Heart right ventricle (tissue), 16 donors: ENCODE measurements at places on chromosomes 13 and 19. TPM values are rescaled to one million over a fixed set of nuclear protein-coding genes. Genes with fewer than 3 reads are reported as not detected.

F2RL3 gene
- 0.28 TPM for total RNA-seq

GARRE1 gene
- total RNA-seq: 22.9 TPM

SLC25A41 gene
- total RNA-seq: 0.32 TPM

SUGT1 gene
- 54.7 TPM for total RNA-seq

LMTK3 gene
- 1.2 TPM for total RNA-seq

IGFL1 gene
- not detected for total RNA-seq

PRX gene
- 3.1 TPM for total RNA-seq

DNA sequence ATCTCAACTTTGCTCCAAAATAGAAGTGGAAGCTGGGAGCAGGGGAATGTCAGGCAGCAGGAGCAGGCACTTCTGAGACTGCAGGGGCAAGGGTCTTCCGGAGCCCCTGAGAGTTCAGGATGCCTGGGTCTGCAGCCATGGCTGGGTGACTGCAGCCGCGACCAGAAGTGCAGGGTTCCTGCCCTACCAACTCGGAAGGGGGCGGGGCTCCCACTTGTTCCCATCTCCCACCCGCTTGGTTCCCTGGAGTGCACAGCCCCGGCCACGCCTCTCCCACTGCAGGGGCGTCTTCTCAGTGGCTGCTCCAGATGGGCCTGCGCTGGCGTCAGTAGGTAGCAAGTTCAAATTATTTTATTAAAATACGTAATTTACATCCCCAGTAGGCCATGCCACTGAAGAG is 1631.7 kb downstream of the OLFM4 start:
- H3K36me3 ChIP-seq: no peaks in the 10 kb centered on the region
- no peaks in the 10 kb centered on the region for H3K27me3 ChIP-seq
- no peak overlapping the region for H3K4me3 ChIP-seq
- H3K4me1 ChIP-seq: no peaks in the 10 kb centered on the region
- no peak for DNase-seq

- peaks cover 4% of the 10 kb centered on the region for H3K27me3 ChIP-seq
- H3K36me3 ChIP-seq: no peaks in the 10 kb centered on the region
- H3K27ac ChIP-seq: no peak overlapping the region
- DNase-seq: peak; percentile 72
- H3K4me3 ChIP-seq: no peak overlapping the region
- H3K4me1 ChIP-seq: no peaks in the 10 kb centered on the region
These were observed 31.6 kb downstream of the SYT3 start for GRCh38 chr19:50607874-50608785.

DNA sequence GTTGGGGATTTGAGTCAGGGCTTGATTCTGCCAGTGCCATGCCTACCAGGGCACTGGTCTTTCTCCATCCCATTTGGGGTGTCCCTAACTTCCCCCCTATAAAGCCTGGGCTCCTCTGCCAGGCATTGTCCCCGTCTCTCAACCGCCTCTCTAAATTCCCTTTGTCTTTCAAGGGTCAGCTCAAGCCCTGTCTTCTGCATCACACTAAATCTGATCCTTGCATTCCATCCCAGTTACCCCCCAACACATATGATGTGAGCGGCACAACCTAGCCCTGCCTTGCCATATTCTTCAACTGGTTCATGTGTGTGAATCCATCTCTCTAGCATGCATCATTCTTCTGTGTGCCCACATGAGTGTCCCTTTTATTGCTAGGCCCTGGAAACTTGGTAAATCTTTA is 480.9 kb downstream of the ZNF536 start:
- no peak for DNase-seq
- H3K27ac ChIP-seq: no peak overlapping the region
- no peaks in the 10 kb centered on the region for H3K27me3 ChIP-seq
- no peak overlapping the region for H3K4me3 ChIP-seq

- no peaks in the 10 kb centered on the region for H3K27me3 ChIP-seq
- DNase-seq: no peak
- H3K36me3 ChIP-seq: no peaks in the 10 kb centered on the region
- H3K4me3 ChIP-seq: no peak overlapping the region
- H3K27ac ChIP-seq: no peak overlapping the region
These were observed 728.4 kb downstream of the SLITRK1 start for GRCh38 chr13:83153848-83154247.

GRCh38 chr19:53183146-53183764 is 9.9 kb downstream of the ZNF665 start:
- no peak overlapping the region for H3K4me3 ChIP-seq
- H3K27ac ChIP-seq: no peak overlapping the region
- no peaks in the 10 kb centered on the region for H3K27me3 ChIP-seq
- no peaks in the 10 kb centered on the region for H3K36me3 ChIP-seq
- H3K4me1 ChIP-seq: no peaks in the 10 kb centered on the region

GRCh38 chr13:28717170-28717569 is 1.6 kb downstream of the SLC46A3 start:
- H3K4me1 ChIP-seq: peaks cover 42% of the 10 kb centered on the region
- peak overlapping the region; percentile 98 for H3K27ac ChIP-seq
- peak overlapping the region; percentile 84 for H3K4me3 ChIP-seq
- no peaks in the 10 kb centered on the region for H3K27me3 ChIP-seq

GRCh38 chr19:54299126-54299498 is 13.9 kb downstream of the LILRA5 start:
- peaks cover 15% of the 10 kb centered on the region for H3K27me3 ChIP-seq
- H3K4me1 ChIP-seq: no peaks in the 10 kb centered on the region
- H3K27ac ChIP-seq: no peak overlapping the region
- H3K36me3 ChIP-seq: no peaks in the 10 kb centered on the region

- no peak for DNase-seq
- H3K27me3 ChIP-seq: no peaks in the 10 kb centered on the region
- no peak overlapping the region for H3K27ac ChIP-seq
- H3K4me3 ChIP-seq: no peak overlapping the region
- H3K36me3 ChIP-seq: no peaks in the 10 kb centered on the region
- no peaks in the 10 kb centered on the region for H3K4me1 ChIP-seq
These were observed 1608.8 kb downstream of the OLFM4 start for GRCh38 chr13:54637366-54637765.

- H3K27ac ChIP-seq: no peak overlapping the region
- no peaks in the 10 kb centered on the region for H3K27me3 ChIP-seq
- no peak overlapping the region for H3K4me3 ChIP-seq
- H3K4me1 ChIP-seq: peaks cover 9% of the 10 kb centered on the region
These were observed 57.2 kb upstream of the C1QTNF9 start for GRCh38 chr13:24252136-24252535.
